Activated T-cell treated with anti-CD3 and anti-CD28 coated beads for 24 hours (primary cell): ENCODE measurements at places on chromosomes 12 and 14.

DNA sequence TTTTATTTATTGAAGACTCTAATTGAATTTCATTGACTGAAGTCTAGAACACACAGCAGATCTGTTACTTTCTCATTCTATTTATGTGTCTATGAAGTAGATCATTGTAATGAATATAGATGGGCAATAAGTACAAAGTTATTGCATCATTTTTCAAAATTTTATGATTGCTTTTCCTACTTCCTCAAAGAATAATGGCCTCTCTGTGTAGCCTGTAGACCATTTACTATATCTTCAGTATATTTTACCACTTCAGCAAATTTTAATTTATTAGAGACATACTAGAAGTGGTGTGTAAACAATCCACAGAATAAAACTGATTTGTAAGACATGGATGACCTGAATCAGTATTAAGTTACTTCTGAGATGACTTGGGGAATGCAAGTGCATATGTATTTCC is 291.7 kb upstream of the FAR2 start:
- DNase-seq: no peak

GRCh38 chr12:113929312-113929989 is 36.7 kb downstream of the RBM19 start:
- DNase-seq: no peak

DNA sequence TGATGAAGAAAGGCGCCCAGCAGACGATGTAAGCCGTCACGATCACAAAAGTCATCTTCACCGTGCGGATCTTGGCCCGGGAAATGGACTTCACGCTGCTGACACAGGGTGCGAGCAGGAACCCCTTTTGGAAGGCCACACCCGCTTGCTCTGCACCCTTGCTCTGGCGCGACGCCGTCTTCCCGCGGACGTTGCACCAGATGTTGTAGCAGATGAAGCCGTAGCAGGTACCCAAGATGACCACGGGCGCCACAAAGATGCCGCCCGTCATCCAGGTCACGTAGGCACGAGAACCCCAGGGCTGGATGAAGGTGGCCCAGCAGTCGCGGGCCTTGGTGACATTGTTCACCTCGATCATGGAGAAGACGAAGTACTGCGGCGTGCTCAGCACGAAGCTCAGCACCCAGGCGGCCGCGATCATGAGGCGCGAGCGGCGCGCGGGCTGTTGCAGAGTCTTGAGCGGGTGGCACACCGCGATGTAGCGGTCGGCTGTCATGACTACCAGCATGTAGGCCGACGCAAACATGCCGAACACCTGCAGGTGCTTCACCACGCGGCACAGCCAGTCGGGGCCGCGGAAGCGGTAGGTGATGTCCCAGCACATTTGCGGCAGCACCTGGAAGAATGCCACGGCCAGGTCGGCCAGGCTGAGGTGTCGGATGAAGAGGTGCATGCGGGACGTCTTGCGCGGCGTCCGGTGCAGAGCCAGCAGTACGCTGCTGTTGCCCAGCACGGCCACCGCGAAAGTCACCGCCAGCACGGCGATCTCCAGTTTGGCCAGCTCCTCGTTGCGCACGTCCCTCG is 890 bp downstream of the AVPR1A start:
- DNase-seq: no peak

DNA sequence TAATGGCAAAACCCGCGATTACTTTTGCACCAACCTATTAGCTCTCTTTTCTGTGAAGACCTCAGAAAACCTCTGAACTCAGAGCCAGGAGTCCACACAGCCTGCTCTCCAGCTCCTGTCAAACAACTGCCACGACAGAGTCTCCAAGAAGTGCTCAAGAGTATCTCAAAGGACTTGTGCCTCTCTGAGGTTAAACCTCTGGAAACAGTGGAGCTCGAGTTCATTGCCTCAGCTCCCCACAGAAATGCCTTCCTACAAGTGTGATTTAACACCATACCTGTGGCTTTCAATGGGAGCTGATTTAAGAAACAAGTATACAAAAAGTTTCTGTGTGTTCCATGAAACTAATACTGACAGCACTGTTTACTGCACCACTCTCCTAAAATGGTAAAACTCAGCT is 20.1 kb downstream of the ACTN1 start:
- DNase-seq: no peak

DNA sequence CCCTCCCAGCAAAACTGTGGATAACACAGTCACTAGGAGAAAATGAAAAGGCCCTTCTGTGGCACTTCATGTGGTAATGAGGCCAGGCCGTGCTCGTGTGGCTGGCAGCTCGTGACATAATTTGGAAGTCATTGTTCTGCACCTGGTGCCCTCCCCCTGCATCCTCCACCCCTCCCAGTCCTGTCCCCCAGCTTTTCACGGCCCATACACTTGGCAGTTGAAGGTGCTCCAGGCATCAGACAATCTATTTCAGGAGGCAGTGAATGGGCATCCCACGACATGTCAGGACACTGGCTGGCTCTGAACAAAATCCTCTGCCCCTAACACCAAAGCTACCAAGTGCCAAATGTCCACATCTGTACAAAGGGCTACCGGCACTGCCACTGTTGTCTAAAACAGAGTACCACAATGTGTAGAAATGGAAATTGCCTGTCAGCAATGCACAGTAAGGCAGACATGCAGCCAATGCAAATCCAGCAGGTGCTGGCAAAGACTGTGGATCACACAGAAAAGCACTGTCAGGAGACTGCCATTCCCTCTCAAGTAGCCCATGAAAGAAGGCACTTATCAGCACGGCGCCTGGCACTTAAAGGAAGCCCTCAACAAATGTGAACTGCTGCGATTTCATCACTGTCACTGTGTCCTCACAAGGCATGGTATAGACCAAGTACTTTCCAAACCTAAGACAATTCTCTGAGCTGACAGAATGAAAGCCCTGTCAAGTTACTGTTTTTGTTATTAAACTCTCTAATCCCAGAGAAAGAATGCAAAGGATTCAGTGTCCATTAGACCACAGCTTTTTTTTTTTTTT is 39.1 kb downstream of the CORO1C start:
- DNase-seq: no peak

GRCh38 chr12:109944561-109945359 is 44.7 kb downstream of the TCHP start:
- DNase-seq: no peak

GRCh38 chr12:90826036-90826435 is 128.9 kb downstream of the CCER1 start:
- DNase-seq: no peak

GRCh38 chr14:75941030-75941429 is 40.8 kb downstream of the TGFB3 start:
- DNase-seq: no peak

- DNase-seq: no peak
Observed at GRCh38 chr14:55867311-55867710, 250.9 kb upstream of the PELI2 start.

- DNase-seq: no peak
Observed at GRCh38 chr14:37131205-37131604, 41.2 kb downstream of the SLC25A21 start.

DNA sequence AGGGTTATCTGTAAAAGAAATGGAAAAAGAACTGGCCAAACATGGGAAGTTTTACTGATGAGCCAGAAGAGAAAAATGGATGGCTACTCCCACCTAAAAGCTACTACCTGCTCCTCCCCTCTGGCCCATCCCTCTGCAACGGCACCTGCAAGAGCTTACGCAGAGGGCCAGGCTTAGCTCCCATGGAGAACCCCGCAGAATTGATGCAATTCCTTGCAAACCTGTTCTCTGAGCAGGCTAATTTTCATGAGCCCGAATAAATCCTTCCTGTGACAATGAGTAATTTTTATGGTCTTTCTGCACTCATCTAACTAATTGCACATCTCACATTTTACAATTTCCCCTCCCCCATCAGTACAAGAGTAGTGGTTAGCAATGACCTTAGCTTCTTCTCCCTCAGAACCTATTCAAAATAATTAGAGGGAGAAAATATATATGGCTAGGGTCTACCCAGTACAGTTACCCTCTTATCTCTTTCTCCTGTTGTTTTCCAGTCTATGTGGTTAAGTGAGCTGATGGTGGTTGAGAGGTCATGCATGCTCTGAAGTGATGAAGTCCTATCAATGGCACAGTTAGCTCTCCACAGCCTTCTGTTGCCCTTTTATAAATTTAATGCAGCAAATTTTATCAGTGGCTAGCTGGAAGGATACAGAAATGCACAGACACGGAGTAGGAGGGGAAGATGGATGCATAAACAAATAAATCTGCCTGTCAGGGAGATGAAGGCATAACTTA is 67.7 kb upstream of the NTF3 start:
- DNase-seq: no peak

GRCh38 chr14:99064262-99064954 is 207.6 kb downstream of the BCL11B start:
- no peak for DNase-seq

GRCh38 chr14:65751510-65751909 is 339.0 kb downstream of the FUT8 start:
- no peak for DNase-seq

DNA sequence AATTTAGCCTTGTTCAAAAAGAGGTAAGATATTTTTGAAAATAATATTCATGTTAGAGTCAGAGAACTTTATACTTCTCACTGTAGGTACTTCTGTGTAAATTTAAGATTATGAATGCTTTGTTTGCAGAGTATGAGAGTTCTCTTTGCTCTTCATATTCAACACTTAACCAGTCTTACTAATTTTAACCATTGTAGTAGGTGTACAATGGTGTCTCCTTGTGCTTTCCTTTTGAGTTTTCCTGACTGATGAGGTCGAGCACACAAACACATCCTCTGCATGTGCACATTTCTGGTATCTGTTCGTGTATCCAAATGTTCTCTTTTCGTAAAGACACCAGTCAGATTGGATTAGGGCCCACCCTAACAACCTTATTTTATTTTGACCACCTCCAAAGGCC is 45.8 kb downstream of the MIA2 start:
- DNase-seq: no peak

- DNase-seq: no peak
Observed at GRCh38 chr12:113292091-113292490, 42.8 kb downstream of the SLC8B1 start.

DNA sequence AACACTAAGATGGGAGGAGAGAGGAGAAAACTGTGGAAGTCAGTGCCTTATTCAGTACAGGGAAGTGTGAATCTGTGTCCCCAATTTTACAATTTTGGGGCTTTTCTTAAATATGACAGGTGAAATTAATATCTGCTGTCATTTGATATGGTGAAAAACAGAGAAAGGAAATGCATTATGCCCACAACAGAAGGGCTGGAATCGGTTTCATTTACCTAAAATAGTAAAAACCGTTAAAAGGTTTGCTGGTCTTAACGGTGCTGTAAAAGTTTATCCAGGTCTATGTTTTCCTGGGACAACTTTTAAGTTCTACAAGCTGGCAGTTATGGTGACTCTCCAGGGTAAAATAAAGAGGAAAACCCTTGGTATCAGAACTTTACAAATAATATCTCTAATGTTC is 310.8 kb downstream of the FUT8 start:
- DNase-seq: no peak

- no peak for DNase-seq
Observed at GRCh38 chr14:81662570-81663197, 129.0 kb upstream of the SEL1L start.

GRCh38 chr14:78135450-78135891 is 34.7 kb upstream of the NRXN3 start:
- DNase-seq: no peak

DNA sequence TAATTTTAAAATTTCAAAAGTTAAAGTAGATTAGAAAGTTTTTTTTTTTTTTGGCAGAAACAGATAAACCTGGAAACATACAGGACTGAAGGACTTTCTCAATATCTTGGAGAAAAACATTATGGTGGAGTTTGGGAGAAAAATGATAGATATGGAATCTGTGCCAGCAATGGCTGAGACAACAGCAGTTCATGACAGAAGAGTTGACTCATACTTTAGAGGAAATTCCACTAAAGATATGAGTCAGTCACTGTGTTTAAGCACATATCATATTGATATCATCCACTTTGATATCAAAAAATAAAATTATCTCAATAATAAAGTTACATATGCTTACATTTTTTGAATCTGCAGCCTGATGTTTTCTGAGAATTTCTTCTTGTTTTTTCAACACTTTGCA is 193.9 kb upstream of the OR4E1 start:
- DNase-seq: no peak

GRCh38 chr12:52234223-52234810 is 1.3 kb downstream of the KRT7 start:
- DNase-seq: no peak

DNA sequence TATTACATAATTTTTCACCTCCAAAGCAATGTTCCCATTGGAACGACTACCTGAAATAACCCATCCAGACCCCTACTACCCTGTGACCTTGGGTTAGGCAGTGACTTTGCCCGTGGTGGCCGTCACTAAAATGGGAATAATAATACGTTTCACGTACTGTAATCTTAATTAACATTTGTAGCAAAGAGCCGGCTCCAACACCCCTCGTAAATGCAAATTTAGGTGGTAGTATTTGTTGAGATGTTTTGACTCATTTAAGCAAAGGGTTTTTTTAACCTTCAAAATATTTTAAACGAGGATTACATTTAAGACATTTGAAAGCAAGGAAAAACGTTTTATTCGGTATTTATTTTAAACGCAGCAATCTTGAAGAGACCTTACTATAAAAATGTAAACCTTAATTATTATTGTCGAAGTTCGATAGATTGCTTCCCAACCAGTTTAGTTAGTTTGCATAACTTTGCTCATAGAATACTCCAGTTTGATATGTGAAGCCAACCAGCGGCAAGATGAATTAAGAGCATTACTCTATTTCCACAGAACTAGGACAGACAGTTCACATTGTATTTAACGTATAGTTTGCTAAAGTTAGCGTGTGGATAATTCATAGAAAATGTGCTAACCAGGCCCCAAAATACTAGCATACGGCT is 1.4 kb upstream of the ARID2 start:
- DNase-seq: no peak

DNA sequence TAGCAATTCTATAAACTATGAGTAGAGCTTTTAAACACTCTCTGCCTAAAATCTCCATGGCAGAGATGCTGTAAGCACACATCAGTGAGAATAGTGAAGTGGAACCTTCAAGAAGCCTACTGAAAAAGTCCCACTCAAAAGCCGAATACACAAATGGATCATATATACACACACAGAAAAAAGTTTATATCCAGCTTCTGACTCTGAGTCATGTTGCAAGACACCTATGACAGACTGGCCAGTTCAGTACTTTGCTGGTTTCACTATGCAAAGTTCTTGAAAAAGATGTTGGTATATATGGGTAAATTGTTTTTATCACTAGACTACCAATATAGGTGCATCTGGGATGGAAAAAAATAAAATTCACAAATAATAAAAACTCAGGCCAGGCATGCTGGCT is 126.1 kb downstream of the KCNK10 start:
- no peak for DNase-seq
